ENCODE measurements at places on chromosomes 12 and 14.
A peak's percentile ranks its signal among the peaks of the same experiment; 100 is the strongest.

- no peak for DNase-seq
Measured at GRCh38 chr12:81255456-81255855, 177.6 kb downstream of the ACSS3 start.

DNA sequence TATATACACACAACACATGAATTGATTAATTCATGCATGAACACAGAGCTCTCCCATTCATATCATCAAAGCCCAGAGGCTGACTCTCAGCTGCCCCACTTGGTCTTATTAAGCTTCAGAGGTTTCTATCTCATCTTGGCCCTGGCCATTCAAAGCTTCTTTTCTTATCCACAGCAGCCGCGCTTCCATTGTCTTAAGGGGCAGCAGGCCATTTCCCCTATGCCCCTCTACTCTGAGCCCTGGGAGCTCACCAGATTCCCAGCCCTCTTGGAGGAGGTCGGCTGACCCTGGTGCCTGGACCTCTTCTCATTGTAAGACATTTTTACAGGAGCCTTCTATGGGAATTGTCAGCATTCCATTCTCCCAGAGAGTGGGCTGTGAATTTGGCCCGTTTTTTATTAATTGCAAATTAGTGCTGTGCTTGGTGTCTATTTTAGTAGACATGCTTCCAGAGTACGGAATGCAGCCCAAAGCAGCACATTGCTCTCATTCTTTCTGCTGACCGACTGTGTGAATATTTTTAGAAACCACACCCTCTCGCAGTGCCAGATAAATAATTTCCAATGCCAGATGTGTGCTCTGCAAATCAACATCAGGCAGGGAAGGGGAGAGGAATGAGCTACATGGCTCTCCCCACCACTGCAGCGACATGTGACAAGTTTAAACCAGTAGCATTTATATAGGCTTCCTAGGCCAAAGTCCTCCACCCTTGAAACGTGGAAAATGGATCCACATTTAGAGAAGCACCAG lies 58.5 kb downstream of the NUAK1 start:
- no peak for DNase-seq

- peak; percentile 21 for DNase-seq
Measured at GRCh38 chr12:118404876-118405521, 28.6 kb downstream of the SUDS3 start.

DNA sequence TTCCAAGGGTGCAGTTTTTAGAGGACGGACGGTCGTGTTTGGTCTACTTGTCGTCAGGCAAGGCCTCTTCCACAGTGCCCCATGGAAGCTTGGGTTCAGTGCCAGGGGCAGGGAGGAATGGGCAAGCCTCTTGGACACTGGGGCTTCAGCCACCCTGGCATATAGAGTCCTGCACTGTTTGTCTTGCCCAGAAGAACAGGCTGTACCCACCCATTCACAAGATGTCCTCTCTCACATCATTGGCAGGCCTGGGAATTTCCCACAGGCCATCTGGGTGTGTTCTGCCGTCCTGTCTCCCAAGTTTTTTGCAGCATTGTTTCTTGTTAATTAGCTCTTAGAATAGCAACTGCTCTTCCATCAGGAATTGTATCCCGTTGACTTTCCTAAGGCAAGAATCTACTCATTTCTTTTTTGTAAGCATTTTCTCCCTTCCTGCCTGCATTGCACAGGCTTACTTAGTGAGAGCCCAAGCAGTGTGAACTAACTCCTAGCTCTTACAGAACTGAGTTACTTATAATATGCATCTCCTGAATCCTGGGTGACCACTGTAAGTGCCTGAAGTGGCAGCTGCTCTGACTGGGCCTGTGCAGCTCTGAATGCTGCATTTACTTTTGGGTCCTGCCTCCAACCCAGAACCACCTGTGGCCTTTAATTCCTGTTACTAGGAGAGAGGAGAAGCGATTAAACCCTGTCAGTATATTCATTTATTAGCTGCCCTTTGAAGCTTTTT lies 149.4 kb upstream of the HIF1A start:
- DNase-seq, result no peak

GRCh38 chr12:3755898-3756297 lies 3.0 kb upstream of the CRACR2A start:
- DNase-seq, result no peak

DNA sequence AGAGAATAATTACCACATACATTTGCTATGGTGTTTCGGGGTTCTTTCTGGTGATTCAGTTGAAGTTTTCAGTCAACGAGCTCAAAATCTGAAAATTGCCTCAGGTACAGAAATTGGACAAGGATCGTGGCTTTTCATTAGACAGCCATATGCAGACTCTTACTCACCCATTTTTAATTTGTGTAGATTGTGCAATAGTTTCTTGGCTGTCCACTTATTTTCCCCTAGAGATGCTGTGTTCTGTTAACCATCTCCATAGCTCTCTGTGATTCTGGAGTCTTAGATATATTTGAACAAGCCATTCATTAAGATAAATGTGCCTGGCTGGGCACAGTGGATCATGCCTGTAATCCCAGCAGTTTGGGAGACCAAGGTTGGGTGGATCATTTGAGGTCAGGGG lies 497.1 kb upstream of the RPL10L start:
- no peak for DNase-seq

DNA sequence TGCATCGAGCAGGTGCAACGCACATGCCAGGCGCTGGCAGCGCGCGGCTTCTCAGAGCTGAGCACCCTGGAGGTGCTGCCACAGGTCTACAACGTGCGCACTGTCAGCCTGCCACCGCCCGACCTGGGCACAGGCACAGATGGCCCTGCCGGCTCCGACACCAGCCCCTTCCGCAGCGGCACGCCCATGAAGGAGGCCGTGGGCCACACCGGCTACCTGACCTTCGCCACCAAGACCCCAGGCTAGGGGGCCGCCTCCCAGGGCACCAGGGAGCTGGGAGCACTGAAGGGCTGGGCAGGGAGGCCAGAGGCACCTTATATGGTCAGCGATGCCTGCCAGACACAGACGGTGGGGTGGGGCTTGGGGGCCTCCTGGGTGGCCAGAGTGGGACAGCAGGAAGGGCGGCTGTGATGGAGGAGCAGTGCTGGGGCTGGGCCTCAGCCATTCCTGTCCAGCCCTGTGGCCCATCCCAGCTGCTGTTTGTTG lies 5.6 kb downstream of the TRMT61A start:
- DNase-seq, result no peak

GRCh38 chr14:103314496-103315277 lies 19.4 kb upstream of the EIF5 start:
- DNase-seq, result no peak

GRCh38 chr12:76260390-76260748 lies 87.8 kb downstream of the BBS10 start:
- no peak for DNase-seq

DNA sequence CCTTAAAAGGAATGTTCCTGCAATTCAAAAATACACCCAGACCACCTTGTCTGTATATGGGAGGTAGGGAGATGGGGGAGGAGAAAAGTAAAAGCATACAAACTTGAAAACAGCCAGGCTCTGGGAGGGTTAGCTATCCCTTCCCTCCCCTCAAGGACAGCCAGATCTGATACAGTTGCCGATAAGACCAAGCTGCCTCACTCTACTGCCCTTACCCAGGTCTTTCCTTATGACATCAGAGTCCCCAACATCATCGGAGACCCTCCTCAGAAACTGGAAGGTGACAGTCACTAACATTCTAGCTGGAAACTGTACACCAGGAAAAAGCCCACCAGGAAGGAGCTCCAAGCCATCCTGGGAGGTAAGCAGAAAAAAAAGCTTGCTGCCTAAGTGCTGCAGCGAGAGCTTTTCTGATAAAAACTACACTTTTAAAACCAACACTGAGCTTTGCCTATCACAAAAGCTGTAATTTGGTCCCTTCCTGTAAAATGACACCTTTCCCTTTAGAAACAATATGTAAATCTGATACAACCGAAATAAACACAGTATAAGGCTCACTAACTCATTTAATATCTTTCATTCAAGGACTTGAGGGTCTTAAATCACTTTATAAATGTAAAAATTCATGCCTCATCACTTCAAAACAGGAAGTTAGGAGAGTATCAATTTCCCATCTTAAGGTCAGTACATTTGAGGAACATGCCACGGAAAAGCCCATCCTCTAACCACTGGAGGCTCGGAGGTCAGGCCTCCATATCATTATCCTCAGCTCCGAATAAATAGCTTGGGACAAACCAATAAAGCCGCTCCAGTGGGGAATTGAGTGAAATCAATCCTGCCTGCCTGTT lies 20.4 kb upstream of the PLEKHH1 start:
- DNase-seq, result no peak

DNA sequence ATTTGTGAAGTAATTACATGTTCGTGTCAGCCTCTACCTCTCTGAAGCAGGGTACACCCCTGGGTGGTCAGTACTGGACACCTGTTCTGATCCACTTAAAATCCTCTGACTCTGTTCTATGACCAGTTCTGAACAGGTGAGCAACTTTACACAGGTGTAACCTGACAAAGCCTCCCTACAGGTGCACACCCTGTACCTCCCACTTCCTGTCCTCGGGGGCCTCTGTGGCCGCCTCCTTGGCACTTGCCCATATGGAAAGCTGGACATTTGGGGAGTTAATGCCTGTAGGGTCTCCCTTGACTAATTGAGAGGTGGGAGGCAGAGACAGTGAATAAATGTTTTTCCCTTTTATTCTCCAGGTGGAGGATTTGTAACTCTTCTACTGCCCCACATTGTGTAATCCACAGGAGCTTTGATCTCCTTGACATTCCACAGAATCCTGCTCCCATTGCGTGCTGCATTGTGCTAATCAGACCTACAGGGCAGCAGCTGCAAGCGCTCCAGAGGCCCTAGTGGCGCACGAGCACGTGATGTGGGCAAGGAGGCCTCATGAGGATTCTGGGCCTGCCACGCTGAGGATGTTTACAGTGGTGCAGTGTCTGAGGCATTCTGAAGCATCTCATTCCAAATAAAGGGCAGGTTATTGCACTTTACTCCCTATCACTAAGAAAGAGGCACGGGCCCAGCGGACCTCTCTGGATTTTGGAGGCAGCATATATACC lies 45.8 kb upstream of the BATF start:
- DNase-seq, result no peak

- no peak for DNase-seq
Measured at GRCh38 chr12:989051-989450, 2.0 kb upstream of the ERC1 start.

DNA sequence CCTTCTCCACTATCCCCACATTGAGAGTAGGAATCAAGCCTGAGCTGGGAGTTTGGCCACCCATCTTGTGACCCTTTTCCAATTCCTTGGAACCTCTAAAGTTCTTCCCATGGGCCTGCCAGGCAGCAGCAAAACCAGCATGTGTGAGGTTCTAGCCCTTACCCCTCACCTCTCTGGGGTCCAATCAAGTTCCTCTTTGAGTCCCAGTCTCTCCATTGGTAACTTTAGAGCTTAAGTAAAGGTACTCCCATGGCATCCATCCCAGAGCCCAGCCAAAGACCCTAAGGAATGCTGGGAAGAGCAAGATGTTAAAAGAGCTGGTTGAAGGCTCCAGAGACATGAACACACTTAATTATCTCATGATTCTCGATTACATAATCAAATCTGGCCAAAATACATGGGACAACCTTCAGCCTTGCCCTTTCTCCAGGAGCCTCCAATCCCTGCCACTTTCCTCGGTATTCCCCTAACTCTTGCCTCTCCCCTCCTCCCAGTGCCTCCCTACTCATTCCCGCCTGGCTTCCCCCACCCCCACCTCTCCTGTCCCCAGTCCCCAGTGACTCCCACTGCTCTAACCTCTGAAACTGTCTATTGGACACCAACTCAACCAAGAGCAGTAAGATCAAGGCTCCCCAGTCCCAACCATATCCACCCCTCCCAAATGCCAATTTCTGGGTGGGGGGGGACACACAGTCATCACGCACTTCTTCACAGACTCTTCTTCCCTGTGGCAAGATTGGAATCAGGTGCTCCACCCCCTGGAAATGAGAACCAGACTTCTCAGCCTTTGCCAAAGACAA lies 4.8 kb upstream of the TNS2 start:
- DNase-seq, result no peak

- DNase-seq, result no peak
Measured at GRCh38 chr14:63544591-63545299, 1.6 kb upstream of the PPP2R5E start.

- DNase-seq, result no peak
Measured at GRCh38 chr12:86663716-86664115, 407.5 kb upstream of the MGAT4C start.

GRCh38 chr12:102376181-102376747 lies 104.1 kb downstream of the IGF1 start:
- no peak for DNase-seq

- no peak for DNase-seq
Measured at GRCh38 chr14:81127785-81128184, 93.0 kb downstream of the GTF2A1 start.

DNA sequence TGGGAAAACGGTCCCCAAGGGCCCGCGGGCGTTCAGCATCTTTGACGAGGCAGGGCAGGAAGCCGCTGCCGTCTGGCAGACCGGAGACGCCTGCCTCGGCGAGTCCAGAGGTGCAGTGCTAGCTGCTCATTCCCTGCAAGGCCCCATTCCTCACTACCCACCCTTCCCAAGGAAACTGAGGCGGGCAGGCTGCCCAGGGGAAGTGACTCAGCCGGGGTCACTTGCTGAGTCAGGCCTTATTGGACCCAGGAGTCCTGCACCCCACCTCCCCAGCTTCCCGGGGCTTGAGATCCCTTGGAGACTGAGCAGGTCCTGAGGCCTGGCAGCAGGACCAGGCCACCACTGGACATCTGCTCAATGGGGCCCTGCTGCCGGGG lies 3.7 kb downstream of the SH2B3 start:
- DNase-seq, result no peak

DNA sequence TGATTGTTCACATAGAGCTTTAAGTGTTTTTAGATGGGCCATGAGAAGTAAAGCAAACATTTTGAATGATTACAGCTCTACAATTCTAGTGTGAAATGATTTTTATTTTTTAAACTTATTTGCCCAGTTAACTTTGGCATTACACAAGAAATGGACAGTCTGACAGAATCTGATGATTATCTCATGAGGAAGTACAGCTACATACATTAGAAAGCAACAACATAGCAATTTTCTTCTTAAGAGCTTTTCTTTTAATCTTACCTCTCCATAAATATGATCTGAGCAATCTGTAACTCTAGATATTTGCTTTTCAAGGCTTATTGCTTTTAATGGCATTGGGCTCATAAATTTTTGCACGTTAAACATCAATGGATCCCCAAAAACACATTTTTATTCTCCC lies 26.5 kb upstream of the PPP1R12A start:
- DNase-seq, result no peak

GRCh38 chr14:105891221-105891602 lies 364.8 kb downstream of the TMEM121 start:
- DNase-seq, result peak; percentile 32

DNA sequence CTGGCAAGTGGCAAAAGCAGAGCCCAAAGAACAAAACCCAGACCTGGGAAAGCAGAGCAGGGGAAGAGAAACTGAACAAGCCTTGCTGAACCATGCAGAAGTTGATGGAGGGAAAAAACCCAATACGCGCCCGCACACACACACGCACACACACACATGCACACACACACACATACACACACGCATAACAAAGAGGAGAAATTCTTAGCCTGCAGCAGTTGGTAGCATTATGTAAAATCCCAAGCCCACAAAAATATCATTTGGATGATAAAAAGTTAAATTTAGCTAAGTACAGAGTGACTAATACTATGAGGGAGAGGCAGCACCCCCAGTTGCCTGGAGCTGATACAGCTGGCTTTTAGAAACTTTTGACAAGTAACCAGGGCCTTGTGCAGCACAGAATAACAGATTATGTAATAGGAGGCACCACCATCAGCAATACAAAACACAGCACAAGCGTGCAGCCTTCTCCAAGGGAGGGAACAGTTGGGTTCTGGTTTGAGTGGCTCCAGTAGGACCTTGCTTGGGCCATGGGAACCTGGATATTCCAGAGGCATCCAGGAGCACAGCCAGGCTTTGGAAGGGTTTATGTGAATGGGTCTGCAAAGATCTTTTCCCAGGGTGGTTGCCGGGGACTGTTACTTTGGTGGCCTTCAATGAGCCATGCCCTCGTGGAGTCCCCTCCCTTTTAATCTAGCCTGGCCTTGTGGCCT lies 35.3 kb downstream of the PITPNM2 start:
- no peak for DNase-seq

Data from CD8-positive, alpha-beta T cell (primary cell).